Dermis blood vessel endothelial cell (primary cell): ENCODE measurements at places on chromosomes 4 and X. TPM values are rescaled to one million over a fixed set of nuclear protein-coding genes. Genes with fewer than 3 reads are reported as not detected.

Gene TMPRSS11B
- not detected in 2 replicates for total RNA-seq

Gene CD38
- total RNA-seq = 9.4 and 22.0 TPM in 2 replicates

Gene DOCK11
- 0.42 and 0.51 TPM in 2 replicates for total RNA-seq

Gene SLC34A2
- total RNA-seq = 0.14 and 0.34 TPM in 2 replicates

Gene POF1B
- 2.9 and 6.8 TPM in 2 replicates for total RNA-seq

Gene SYTL5
- under 0.01 TPM in 1 of 2 replicates, not detected in the other for total RNA-seq

Gene NHSL2
- 28.6 and 53.8 TPM in 2 replicates for total RNA-seq

GRCh38 chr4:3341760-3342159 is 48.9 kb downstream of the RGS12 start:
- peak; percentile 23 for DNase-seq

- DNase-seq = no peak
These were observed 47.2 kb downstream of the C4orf50 start for GRCh38 chr4:5971078-5971450.

GRCh38 chr4:180635281-180635680 is 1607.9 kb upstream of the TENM3 start:
- DNase-seq = no peak

GRCh38 chrX:47649781-47650163 is 591 bp downstream of the ELK1 start:
- DNase-seq = no peak

DNA sequence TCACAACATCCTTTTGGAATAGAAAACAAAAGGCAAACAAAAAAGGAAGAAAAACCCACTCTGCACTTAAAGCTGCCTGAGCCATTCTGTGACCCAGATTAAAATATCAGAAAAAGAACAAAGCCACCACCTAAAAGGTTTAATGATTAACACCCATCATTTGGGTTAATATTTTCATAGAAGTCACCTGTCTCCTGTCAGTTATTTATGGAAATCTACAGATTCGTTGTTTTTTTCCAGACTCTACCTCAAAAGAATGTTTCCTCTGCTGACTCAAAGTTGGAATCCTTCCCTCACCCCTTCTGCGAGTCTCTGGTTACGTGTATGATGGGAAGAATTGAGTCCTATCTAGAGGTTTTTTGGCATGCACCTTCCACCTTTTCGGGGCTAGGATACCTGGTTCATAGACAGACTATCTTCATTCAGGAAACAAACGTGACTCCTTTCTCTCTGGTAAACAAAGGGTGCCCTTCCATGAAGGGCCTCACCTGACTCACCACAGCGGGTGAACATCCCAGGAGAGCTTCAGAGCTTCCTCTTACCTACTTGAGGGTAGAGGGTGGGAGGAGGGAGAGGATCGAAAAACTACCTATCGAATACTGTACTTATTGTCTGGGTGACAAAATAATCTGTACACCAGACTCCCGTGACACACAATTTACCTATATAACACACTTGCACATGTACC is 19.6 kb upstream of the CA5B start:
- DNase-seq = no peak

DNA sequence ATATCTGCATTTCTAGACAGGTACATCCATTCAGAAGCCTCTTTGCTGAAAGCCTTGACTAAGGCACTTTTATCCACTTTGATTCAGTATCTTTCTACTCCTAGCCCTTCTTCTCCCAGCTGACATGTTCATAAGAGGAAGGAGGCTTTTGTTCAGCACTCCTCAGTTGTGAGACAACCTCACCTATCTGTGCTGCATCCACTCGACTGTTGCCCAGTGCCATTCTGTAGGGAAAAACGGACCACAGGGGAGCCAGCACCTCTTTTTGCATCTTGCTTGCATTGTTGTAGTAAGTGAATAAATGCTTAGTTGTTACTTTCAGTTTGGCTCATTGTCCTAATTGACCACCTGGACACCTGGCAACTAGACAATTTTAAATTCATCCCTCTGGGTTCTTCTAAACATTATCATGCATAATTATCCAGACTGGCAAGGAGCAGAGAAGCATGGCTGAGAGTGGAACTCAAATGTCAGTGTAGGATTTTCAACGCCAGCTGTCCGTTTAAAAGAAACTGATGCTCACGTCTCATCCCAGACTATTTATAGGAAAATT is 83.8 kb upstream of the BOD1L1 start:
- no peak for DNase-seq

- DNase-seq = no peak
These were observed at the start of gene ADH6 for GRCh38 chr4:99219072-99219471. Gene ADH6 (minus strand): TSS chr4:99219246. CDS start chr4:99219152, 94 bp downstream.

DNA sequence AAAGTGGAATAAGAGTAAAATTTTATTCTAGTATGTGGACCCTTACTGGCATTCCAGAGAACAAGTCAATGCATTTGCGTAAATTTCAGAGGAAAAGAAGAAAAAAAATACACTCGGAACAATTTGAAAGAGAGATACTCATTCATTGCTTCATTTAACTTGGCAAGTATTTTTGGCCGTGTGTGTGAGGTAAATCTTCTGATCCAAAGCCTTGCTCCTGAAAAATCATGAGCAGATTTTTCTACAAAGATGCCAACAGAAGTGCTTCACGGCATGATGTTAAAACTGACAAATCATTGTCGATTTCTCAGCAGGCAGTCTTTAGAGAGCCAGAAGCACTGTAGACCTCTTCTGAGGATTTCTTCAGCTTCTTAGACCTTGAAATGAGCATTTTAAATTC is 194.0 kb downstream of the COX18 start:
- DNase-seq = no peak

- DNase-seq = no peak
These were observed 245.9 kb upstream of the TLL1 start for GRCh38 chr4:165627128-165627527.

- no peak for DNase-seq
These were observed 155.6 kb upstream of the CXCL13 start for GRCh38 chr4:77450006-77450405.

GRCh38 chr4:55859711-55860110 is 6.3 kb downstream of the EXOC1 start:
- DNase-seq = no peak

DNA sequence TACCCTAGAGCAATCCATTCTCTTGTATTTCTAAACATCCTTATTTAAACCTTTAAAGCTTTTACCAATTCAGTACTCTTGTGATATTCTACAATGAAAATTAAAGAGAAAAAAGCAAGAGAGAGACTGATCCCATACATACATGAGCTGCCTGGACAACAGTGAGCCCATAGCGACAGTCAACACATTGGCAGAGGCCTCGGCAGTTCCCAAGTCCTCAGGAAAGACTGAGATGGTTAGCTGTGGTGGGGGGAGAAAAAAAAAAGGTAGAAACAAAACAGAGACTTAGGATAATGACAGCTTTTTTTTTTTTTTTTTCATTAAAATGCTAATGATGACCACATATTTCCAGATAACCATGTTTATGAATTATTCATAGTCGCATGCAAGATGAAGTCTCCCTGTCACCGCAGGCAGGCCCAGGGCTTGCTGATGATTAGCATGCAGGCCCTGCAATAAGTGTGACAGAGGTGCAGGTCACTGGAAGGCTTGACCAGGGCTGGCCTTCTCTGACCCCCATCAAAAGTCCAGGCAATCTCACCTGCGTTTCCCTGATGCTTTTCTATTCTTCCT is 148.8 kb downstream of the APBB2 start:
- DNase-seq = no peak

DNA sequence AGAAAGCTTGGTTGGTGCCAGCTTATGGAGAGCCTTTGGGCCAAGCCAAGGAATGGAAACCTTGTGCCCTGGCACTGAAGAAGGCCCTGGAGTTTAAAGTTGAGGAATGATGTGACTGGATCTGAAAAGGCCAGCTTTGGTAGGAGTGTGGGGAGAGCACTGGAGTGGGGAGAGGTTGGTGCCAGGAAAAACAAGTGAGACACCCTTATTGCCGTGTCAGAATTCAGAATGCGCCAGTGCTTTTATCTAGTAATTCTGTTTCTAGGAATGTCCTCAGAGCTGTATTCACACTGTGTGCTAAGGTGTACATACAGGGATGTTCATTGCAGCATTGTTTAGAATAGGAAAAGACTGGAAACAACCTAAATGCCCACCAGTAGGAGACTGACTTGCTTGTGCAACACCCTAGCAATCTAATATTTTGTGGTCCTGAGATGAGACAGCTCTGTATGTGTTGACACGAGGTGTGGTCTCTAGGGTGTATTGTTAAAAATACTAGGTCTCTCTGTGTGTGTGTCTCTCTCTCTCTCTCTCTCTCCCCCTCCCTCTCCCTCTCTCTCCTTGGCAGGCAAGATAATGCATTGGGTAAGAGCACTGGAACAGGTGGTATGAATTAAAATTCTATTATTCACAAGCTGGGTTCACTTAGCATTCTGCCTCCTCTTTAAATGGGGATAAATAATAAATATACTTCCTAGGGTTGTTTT is 107.8 kb downstream of the GATB start:
- DNase-seq = no peak

DNA sequence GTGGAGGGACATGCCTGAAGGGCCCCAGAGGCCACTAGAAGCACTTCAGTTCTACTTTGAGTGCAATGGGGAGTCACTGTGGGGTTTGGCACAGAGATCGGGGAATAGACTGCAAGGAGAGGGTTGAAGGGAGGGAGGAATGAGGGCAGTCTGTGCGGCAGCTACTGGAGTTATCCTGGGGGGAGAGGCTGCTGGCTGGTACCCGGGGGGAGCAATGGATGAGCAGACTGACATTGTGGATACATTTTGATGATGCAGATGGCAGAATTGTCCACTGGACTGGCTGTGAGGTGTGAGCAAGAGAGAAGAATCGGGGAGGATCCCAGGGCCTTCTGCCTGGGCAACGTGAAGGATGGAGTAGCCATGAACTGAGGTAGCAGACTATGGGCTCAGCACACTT is 2.8 kb upstream of the MAMLD1 start:
- DNase-seq = no peak

DNA sequence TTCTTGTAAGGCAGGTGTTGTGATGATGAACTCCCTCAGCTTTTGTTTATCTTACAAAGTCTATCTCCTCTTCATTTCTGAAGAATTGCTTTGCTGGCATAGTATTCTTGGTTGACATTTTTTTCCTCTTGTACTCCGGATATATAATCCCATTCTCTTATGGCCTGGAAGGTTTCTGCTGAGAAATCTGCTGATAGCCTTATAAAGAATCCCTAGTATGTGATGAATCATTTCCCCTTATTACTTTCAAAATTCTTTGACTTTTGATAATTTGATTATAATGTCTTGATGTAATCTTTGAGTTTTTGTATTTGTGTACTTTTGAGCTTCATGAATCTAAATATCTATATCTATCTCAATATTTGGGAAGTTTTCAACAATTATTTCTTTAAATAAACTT is 655.3 kb upstream of the MAGEB2 start:
- no peak for DNase-seq

DNA sequence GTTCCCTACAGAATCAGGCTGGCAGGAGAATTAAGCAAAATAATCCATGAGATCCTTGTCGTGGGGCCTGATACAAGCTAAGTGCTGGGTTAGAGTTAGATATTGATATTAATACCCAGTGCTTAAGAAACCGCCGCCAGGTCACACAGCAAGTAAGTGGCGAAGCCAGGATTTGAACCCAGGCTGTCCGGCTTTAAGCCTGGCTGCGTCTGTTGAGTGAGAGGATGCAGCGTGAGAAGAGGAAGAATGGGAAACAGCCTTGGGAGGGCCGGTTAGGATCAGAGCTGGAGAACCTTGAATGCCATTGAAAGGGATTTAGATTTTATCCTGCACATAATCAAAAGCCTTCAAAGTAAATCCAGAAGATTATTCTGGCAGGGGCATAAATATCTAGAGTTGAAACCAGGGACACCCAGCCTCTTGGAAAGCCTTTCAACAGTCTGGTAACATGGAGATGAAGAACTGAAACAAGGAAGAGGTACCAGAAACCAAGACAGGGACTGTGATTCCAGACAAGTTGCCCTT is 64.8 kb upstream of the HELT start:
- DNase-seq = no peak

DNA sequence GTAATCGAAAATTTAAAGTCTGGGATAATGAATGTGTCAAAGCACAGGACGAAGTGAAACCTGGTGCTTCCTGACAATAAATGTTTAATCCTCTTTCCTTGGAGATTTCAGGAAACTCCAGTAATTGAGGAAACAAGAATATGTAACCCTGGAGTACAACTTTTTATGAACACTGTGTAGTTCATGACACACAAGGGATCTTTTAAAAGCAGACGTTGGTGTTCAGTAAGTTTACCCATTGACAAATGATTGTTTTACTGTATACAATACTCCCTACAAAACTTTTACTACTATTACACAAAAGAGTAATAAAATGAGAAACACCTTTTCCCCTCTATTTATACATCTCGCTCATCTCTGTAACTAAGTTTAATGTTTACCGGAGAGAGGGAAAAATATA is 312.4 kb downstream of the PPARGC1A start:
- no peak for DNase-seq

DNA sequence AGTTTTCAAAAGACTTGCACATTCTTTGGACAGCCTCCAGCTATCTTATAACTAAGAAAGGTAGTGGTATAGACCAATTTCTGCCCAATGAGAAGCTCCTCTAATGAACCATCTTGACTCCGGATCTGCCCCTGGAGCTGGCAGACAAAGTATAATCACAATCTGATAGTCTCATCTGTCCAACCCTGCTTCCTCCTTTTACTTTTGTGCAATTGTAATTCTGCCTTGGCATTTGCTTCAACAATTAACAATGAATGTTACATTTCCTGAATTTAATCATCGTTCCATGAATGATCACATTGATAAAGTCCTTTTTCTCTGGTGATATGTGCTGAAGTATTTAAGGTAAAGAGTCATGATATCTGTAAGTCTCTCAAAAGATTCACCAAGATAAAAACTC is 27.8 kb downstream of the FRYL start:
- DNase-seq = peak; percentile 74

GRCh38 chrX:63529961-63530360 is 178.8 kb upstream of the SPIN4 start:
- no peak for DNase-seq

DNA sequence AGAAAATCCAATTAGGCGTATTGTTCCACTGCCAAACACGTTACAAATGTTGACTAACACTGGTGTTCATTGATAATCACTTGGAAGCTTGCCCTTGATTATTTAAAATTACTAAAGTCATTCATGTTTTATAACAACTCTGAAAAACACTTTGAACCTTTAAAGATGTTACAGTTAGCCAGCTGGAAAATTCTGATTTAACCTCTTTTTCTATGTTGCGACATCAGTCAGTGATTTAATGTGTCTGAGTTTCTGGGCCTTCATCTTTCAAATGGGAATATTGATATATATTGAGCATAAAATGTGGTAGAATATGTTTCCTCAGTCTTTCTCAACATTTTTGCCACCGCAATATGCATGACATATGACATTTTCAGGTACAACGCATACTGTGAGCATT is 274.1 kb upstream of the TENM3 start:
- DNase-seq = no peak

DNA sequence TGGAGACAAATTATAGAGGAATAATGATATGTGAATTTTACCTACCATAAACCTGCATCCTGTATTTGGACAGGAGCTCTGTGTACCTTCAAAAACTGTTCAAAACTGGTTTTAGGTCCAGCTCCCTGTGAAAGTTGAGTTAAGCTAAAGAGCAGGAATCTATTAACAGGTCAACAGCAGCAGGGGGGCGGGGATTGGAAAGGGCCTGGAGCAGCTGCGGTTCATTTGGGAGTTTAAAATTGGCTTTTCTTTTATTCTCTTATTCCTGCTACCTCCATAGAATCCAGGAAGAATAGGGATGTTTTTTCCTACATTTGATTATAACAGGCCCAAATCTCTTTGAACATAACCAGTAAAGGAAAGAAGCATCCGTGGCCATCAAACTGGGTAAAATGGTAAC is 23.8 kb downstream of the SHROOM3 start:
- no peak for DNase-seq
